Naive thymus-derived CD4-positive, alpha-beta T cell (primary cell): ENCODE measurements at places on chromosomes 2 and 18. TPM values are rescaled to one million over a fixed set of nuclear protein-coding genes. Genes with fewer than 3 reads are reported as not detected.

DNA sequence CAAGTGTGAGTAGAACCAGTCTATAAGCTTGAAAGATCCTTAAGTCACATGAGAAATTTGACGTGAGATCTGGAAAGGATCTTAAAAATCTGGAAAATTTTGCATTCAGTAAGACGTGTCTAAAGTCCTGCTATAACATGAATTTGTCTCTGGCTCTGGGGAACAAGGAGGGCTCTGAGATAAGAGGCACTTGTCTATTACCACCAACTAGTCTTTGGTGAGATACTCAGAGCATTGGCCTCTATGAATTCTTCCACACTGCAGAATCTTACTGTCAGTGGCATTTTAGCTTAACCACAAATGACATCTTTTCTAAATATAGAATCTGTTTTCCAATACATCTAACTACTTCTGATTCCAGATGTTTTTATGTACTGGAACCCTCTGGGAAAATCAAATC is 1504.5 kb downstream of the DPP10 start:
- no peaks in the 10 kb centered on the region for H3K36me3 ChIP-seq
- H3K27ac ChIP-seq, result no peak overlapping the region
- DNase-seq, result no peak
- no peak overlapping the region for H3K4me3 ChIP-seq
- no peaks in the 10 kb centered on the region for H3K4me1 ChIP-seq

DNA sequence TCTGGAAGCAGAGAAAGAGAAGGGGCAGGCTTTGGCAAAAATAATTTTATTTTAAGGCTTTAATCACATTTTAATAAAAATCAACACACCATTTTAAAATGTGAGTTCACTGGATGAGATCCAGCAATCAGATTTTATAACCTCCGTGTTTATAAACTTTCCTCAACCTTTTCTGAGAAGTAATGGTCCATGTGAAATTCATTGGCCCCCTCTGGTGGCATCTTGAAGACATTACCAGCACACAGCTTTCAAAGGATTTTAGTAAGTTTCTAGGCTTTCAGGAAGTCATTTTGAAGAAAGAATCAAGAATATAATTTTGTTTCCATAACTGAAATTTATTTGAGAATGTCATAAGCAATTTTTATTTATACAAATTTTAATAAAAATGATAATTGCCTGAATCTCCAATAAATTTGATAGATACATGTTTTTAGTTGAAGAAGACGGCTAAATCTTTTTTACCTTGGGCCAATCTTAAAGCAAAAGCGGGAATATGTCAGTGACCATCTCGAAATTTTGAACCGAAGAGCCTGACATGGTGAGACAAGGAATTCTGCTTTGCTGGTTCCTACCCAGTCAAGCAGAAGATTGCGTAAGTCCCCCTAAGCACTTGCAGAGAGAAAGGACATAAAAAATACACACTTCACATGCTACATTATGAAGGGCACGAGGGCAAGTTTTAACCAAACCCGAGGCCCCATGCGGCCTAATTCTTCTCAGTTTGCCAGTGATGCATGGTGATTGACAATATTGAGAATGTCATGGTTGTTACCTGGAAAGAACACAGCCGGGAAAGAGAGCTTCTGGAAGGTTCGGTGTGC is 128.4 kb upstream of the CBLN2 start:
- DNase-seq, result no peak
- H3K4me1 ChIP-seq, result no peaks in the 10 kb centered on the region
- no peaks in the 10 kb centered on the region for H3K27me3 ChIP-seq
- H3K27ac ChIP-seq, result no peak overlapping the region

DNA sequence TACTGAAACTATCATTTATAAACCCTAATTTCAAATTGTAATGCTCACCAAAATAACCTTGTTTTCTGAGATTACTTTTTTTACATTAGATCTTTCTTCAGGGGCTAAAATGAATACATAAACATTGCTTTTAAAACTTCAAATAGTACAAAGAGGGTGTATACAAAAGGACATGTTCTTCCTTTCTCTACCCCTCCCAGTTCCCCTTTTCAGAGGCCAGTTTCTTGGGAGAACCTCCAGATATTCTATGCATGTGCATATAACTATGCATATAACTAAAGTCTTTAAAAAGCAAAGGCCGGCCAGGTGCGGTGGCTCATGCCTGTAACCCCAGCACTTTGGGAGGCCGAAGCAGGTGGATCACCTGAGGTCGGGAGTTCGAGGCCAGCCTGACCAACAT is 10.6 kb upstream of the FAM117B start:
- H3K4me3 ChIP-seq, result no peak overlapping the region
- peaks cover 16% of the 10 kb centered on the region for H3K4me1 ChIP-seq
- no peak overlapping the region for H3K27ac ChIP-seq

DNA sequence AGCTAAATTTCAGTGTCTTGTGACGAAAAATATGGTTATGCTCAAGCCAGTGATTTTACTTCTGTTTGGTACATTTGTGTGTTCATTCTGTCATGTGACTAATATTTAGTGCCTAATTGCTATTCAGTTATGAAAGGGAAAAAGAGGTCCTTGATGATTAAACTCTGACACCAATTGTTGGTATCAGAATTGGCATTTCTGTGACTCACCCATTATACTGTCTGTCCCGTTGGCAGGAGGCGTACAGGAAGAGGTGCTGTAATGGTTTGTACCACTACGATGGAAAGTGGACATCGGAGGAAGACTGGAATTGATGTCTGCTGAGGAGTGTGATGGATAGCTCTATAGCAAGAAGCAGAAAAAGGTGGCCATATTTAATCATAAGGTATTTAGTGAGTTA is 310.4 kb upstream of the CCDC68 start:
- H3K27ac ChIP-seq, result no peak overlapping the region
- no peaks in the 10 kb centered on the region for H3K4me1 ChIP-seq
- DNase-seq, result no peak
- H3K27me3 ChIP-seq, result no peaks in the 10 kb centered on the region

DNA sequence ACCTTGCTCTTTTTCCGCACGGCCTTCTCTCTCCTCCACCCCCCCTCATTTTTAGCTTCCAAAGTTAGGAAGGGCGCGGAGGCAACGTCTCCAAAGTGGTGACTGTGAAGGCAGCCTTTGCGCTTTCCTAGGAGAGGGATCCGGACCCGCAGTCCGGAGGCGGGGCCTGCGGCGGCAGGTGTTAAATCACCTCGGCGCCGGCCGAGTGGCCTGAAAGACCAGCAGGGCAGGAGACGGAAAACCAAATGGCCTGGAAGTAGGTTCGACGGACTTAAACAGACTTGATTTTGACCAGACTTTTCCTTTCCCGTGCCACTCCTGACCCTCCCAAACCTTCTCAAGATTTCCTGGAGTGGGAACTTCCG is 615 bp downstream of the GORASP2 start:
- peaks cover 18% of the 10 kb centered on the region for H3K4me1 ChIP-seq
- peak overlapping the region; percentile 87 for H3K27ac ChIP-seq
- H3K4me3 ChIP-seq, result peak overlapping the region; percentile 88
- no peak for DNase-seq
- no peaks in the 10 kb centered on the region for H3K27me3 ChIP-seq

DNA sequence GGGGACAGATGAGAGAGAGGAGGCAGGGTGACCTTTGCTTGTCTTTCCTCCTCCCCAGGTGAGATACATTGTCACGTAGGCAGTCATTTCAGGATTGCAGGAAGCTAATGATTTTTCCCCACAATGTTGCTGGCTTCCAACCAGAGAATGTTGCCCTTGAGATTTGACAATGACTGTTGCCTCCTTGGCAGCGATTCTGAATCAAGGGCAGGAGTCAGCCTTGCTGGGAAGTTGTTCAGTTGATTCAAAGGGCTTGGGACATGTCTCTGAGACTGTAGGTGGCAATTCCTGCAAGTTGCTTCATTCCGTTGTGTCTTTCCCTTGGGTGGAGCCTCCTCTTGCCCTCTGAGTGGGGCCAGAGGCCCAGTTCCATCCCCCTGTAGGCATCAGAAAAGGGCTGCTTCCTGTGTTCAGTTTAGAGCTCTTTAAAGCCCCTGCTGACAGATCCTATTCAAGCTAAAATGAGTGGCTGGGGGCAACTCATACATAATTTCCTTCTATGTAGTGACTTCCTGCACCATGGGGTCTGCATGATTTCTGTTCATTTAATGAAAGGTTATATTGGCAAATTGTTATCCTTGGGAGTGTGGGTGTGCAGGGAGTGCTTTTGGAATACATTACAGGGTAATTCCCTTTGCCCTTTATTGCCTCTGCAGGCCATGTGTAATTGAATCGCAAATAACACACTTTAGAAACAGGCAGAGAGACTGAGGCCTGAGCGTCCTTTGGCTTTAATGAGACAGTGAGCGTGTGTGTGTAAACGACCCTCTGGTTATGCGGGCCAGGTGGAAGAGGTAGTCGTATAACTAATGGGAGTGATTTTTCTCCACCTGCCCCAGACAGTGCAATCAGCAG is 52.4 kb downstream of the GPR39 start:
- no peak overlapping the region for H3K4me3 ChIP-seq
- no peaks in the 10 kb centered on the region for H3K27me3 ChIP-seq
- no peak overlapping the region for H3K27ac ChIP-seq
- H3K36me3 ChIP-seq, result no peaks in the 10 kb centered on the region
- DNase-seq, result no peak
- no peaks in the 10 kb centered on the region for H3K4me1 ChIP-seq

GRCh38 chr2:80687524-80687923 is 383.0 kb upstream of the LRRTM1 start:
- no peak overlapping the region for H3K4me3 ChIP-seq
- no peaks in the 10 kb centered on the region for H3K4me1 ChIP-seq
- H3K27me3 ChIP-seq, result no peaks in the 10 kb centered on the region
- H3K27ac ChIP-seq, result no peak overlapping the region
- H3K36me3 ChIP-seq, result no peaks in the 10 kb centered on the region

- no peak overlapping the region for H3K4me3 ChIP-seq
- DNase-seq, result no peak
- no peaks in the 10 kb centered on the region for H3K4me1 ChIP-seq
Observed at GRCh38 chr2:38505779-38506178, 96.9 kb downstream of the HNRNPLL start.

DNA sequence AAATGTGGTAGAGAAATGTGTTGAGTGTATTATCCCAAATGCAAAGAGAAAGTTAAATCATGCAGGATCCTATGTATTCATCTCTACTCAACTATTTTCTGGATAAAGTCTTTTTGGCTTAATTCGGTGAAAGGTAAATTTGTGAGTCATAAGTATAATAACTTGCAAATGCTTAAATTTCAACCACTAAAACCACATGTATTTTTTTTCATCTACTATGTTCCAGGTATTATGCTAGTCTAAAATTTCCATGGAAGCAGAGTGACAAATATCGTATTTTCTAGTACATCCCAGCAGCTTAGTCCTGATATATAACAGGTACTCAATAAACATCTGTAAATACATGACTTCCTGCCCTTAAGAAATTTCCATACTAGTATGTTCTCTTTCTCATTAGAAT is 6.2 kb downstream of the ALS2 start:
- no peaks in the 10 kb centered on the region for H3K36me3 ChIP-seq
- H3K4me1 ChIP-seq, result no peaks in the 10 kb centered on the region
- no peak overlapping the region for H3K27ac ChIP-seq
- H3K4me3 ChIP-seq, result no peak overlapping the region

DNA sequence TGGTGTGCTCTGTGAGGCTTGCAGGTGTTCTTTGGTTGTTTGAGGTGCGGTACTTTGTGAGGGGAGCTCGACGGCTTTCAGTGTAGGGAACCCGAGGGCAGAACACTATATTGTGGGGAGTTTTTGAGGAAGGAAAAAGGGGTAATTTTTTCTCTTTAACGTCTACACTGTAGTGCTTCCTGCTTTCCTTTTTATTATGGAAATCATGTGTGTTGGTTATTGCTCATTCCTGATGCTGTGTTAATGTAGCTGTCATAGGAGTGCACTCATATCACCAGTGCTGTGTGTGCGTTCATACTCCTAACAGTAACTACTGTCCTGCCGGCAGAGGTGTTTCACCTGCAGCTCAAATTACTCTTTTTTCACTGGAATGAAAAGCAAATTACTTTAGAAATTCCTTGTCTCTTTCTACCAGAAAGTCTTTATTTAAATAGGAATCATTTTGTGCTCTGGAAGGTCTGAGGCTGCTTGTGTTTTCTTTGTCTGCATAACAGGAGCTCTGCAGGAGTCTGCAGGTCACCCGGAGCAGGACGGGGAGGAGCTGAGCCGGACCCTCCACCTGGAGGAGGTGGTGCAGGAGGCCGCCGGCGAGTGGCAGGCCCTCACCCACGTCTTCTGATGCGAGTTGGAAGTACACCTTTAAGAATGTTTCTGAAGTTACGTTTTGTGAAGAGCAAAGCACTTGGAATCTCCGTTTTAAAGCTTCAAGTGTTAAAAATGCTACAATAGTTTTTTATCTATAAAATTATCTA is 145.5 kb downstream of the ZNF236 start:
- no peaks in the 10 kb centered on the region for H3K27me3 ChIP-seq
- no peaks in the 10 kb centered on the region for H3K4me1 ChIP-seq
- H3K36me3 ChIP-seq, result peaks cover 11% of the 10 kb centered on the region

- H3K4me3 ChIP-seq, result peak overlapping the region; percentile 64
Observed at GRCh38 chr2:47903781-47904490, 2.4 kb downstream of the FBXO11 start.

WNT6 gene
- 0.11 TPM for polyA plus RNA-seq

LONRF2 gene
- polyA plus RNA-seq, result not detected
